ENCODE measurements at places on chromosomes 7 and 10.

DNA sequence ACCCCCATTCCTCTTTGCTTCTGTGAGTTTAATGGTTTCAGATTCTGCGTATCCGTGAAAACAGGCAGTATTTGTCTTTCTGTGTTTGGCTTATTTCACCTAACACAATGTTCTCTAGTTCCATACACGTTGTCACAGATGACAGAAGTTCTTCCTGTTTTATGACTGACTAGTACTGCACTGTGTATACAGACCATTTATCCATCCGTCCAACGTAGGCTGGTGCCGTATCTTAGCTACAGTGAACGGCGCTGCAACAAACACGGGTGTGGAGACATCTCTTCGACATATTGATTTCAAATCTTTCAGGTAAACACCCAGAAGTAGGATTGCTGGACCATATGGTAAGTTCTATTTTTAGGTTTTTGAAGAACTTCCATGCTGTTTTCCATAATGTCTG is 181.7 kb downstream of the PARD3 start:
- no peaks in the 10 kb centered on the region for H3K27me3 ChIP-seq
- H3K4me1 ChIP-seq, result no peaks in the 10 kb centered on the region
- H3K27ac ChIP-seq, result no peak overlapping the region
- H3K4me3 ChIP-seq, result no peak overlapping the region
- no peak for DNase-seq

GRCh38 chr10:93397020-93397419 is 85.1 kb downstream of the MYOF start:
- H3K27me3 ChIP-seq, result no peaks in the 10 kb centered on the region
- DNase-seq, result no peak
- H3K27ac ChIP-seq, result no peak overlapping the region

GRCh38 chr7:156582591-156583123 is 57.9 kb upstream of the RNF32 start:
- H3K27ac ChIP-seq, result no peak overlapping the region
- no peaks in the 10 kb centered on the region for H3K36me3 ChIP-seq
- H3K27me3 ChIP-seq, result no peaks in the 10 kb centered on the region

DNA sequence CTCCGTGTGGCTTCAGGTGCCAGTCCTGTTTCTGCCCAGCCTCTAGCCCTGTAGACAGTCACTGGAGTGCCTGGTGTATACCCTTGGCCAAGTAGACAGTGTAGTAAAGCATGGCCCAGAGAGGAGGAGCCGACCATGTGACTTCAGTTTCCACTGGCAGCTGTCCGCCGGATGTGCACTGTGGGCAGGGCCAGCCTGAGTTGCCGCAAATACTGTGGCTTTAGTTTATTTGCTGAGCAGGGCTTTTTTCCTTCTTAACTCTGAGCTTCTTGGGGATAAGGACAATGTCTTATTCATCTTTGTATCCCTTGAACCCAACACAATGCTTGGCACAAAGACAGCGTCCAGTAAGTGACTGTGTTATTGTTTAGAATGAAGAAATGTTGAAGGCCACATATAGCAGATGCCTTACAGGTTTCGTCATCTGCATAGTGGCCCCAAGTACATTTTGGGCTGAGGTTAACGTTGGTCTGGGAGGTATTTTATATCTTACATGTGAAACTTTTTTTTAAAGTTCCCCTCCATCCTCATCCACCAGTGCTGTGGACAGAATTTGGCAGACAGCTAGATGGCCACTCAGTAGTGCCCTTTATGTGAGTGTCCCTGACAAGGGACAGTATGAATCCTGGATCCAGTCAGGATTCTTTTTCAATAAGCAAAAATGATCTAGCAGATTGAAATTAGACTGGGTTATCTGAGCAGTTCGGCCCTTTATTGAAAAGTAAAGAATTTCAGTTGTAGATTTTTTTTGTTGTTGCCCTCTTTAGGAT is 40.6 kb downstream of the CYP17A1 start:
- DNase-seq, result peak; percentile 30
- H3K36me3 ChIP-seq, result peaks cover 31% of the 10 kb centered on the region
- H3K4me1 ChIP-seq, result peaks cover 28% of the 10 kb centered on the region
- H3K27me3 ChIP-seq, result no peaks in the 10 kb centered on the region

DNA sequence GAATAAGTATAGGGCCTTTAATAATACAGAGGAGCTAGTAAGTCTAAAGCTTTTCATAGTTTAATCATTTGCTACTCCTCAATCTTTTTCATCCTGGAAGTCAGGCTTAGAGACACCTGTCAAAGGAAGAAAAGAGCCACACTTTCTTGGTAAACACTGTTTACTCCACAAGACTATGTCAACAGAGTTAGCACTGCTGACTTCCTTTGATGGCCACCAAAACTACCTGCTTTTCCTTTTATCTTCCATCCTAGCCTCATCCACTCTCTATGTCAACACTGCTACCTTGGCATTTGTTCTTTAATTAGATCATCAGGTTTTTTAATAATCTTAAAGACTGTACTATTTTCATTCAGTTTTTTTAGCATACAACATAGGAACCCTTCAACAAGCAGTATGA is 106.2 kb downstream of the ELAPOR2 start:
- no peak overlapping the region for H3K4me3 ChIP-seq
- DNase-seq, result no peak
- no peaks in the 10 kb centered on the region for H3K27me3 ChIP-seq

DNA sequence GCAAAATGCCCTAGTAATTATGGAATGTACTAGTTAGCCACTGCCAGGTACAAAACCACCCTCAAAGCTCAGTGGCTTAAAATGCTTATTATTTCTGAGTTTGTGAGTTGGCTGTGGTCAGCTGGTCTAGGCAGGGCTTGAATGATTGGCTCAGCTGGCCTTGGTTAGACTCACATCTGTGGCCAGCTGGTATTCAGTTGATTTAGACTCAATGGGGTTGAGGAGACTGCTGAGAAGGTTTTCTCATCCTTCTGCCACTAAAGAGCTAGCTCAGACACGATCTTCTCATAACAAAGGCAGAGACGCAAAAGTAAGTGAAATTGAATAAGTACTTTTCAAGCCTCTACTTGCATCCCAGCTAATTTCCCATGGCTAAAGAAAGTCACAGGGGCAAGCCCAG is 57.1 kb upstream of the CYP2C18 start:
- no peaks in the 10 kb centered on the region for H3K36me3 ChIP-seq
- no peak overlapping the region for H3K4me3 ChIP-seq
- H3K4me1 ChIP-seq, result no peaks in the 10 kb centered on the region
- no peak for DNase-seq
- no peak overlapping the region for H3K27ac ChIP-seq
- H3K27me3 ChIP-seq, result no peaks in the 10 kb centered on the region

DNA sequence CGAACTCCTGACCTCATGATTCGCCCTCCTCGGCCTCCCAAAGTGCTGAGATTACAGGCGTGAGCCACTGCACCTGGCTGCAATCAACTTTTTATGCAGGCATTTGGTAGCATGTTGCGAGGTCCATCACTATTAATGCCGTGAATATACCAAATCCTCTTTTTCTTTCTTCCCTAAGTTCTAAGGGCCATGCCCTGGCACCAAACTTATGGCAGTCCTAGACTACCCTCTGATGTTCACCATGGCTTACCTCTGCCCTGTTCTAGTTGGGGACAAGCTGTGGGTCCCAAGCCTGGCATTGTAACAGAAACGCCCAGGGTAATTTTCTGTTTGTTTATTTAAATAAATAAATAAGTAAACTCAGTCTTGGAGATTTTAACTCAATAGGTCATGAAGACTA is 13.3 kb downstream of the PRSS2 start:
- peak overlapping the region; percentile 99 for H3K27ac ChIP-seq
- H3K4me3 ChIP-seq, result no peak overlapping the region
- peaks cover 17% of the 10 kb centered on the region for H3K4me1 ChIP-seq
- H3K27me3 ChIP-seq, result no peaks in the 10 kb centered on the region
- peaks cover 5% of the 10 kb centered on the region for H3K36me3 ChIP-seq
- no peak for DNase-seq

DNA sequence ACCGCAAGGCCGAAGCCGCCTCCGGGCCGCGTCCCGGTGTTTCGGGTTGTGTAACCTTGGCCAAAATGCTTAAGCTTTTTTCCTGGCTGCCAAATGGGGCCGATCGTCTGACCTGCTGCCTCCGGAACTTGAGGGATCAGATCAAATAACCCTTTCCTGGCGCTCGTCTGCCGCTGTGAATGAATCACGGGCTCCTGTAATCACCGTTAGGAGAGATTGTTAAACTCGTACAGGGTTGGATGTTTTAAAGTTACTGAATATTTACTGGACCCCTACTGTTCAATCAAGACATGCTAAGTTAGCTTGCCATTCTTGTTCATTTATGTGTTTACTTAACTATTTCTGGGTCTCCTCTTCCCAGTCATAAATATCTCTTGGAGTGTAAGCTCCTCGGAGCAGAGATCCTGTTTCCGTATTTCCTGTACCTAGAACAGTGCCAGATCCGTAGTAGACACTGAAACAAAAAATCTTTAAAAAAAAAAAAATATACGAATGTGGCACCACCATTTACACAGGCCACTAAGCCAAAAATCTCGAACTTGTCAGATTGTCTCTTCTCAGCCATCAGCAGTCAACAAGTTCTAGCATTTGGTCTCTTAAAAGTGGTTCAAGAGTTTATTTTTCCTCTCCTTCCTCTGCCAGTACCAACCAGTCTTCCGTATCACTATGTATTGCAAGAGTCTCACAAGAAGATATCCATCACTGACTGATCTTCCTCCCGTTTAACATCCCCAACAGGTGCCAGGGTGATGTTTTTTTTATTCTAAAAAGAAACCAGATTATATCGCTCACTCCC is 650 bp upstream of the TM9SF3 start:
- H3K4me3 ChIP-seq, result peak overlapping the region; percentile 57
- peak; percentile 80 for DNase-seq
- no peaks in the 10 kb centered on the region for H3K27me3 ChIP-seq
- H3K4me1 ChIP-seq, result peaks cover 56% of the 10 kb centered on the region
- no peaks in the 10 kb centered on the region for H3K36me3 ChIP-seq
- peak overlapping the region; percentile 99 for H3K27ac ChIP-seq

GRCh38 chr7:72435366-72435765 is 23.2 kb upstream of the CALN1 start:
- H3K27me3 ChIP-seq, result no peaks in the 10 kb centered on the region
- H3K27ac ChIP-seq, result no peak overlapping the region
- no peak overlapping the region for H3K4me3 ChIP-seq
- DNase-seq, result no peak

DNA sequence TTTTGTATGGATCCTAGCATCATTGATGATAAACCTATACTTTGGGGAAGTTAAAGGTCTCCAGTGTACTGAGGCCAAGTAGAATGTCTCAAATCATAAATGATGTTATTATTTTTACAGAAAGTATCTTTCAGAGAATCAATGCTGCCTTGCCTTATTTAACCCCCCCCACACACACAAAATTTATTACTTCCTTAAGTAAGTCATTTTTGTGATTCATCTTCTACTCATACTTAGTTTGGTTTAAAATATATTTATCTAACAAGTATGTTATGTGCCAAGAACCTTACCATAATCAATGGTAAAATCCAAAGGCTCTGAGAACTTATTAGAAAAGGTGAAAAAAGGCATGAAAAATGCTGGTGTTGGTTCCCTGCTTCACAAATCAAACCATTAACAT is 18.8 kb upstream of the CLDN12 start:
- no peak overlapping the region for H3K27ac ChIP-seq
- H3K4me1 ChIP-seq, result no peaks in the 10 kb centered on the region
- DNase-seq, result no peak
- H3K36me3 ChIP-seq, result peaks cover 29% of the 10 kb centered on the region

- no peaks in the 10 kb centered on the region for H3K36me3 ChIP-seq
- no peak for DNase-seq
Observed at GRCh38 chr7:82481499-82482097, 38.0 kb upstream of the CACNA2D1 start.

DNA sequence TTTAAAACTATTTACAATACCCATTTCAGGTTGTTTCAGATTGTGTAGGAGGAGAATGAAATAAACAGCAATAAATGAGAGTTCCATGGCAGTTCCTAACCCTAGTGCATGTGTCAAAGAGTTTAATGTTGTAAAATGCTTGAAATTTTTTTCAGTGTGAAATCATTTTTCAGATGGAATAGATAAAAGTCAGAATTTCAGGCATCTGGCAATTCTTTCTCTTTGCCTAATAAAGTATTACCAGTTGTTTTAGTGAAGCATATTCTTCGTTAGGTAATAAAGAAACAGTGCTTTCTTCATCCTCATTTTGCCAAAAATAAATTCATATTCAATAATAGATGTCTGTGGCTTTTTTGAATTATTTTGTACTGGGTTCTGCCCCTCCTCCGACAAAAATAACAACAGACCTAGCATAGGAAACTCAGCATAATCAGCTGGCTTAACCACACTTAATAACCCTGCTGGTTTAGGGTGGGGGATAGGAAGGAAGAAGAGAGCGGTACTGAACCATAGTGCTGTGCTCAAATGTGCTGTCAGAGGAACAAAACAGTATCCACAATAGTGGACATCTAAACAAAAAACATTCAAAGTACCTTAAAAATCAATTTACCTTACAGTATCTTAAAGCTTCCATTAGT is 39.1 kb downstream of the MINDY3 start:
- no peaks in the 10 kb centered on the region for H3K4me1 ChIP-seq
- no peak overlapping the region for H3K4me3 ChIP-seq
- no peak for DNase-seq
- no peak overlapping the region for H3K27ac ChIP-seq
- H3K27me3 ChIP-seq, result no peaks in the 10 kb centered on the region

DNA sequence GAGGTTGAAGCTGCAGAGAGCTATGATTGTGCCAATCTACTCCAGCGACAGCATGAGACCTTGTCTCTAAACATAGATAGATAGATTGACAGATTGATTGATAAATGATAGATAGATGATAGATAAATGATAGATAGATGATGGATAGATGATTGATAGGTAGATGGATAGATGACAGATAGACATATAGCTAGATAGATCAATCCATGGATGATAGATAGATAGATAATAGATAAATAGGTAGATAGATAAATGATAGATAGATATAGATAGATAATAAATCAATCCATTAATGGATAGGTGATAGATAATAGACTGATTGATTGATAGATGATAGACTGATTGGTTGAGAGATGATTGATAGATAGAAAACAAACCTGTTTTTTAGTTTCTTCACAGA is 349.6 kb downstream of the PAXIP1 start:
- DNase-seq, result no peak
- H3K27ac ChIP-seq, result no peak overlapping the region
- no peaks in the 10 kb centered on the region for H3K36me3 ChIP-seq

GRCh38 chr10:119341459-119342301 is 134.3 kb downstream of the GRK5 start:
- H3K4me3 ChIP-seq, result no peak overlapping the region
- no peaks in the 10 kb centered on the region for H3K4me1 ChIP-seq
- no peak for DNase-seq
- no peak overlapping the region for H3K27ac ChIP-seq
- no peaks in the 10 kb centered on the region for H3K36me3 ChIP-seq
- H3K27me3 ChIP-seq, result no peaks in the 10 kb centered on the region

DNA sequence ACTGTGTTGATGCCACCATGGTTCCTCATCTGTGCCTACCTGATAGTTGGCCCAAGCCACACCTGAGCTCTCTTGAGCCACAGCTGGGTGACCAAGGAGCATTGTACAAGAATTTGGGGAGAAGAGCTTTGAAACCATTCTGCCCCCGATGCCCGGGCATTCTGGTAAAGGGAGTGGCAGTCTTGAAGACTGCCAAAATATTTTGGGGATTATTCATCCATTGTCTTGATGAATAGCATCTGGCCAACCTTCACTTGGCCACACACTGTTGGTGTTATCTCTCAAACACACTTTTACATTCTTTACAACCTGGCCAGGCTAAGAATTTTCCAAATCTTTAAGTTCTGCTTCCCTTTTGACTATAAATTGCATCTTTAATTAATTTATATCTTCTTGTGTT is 113.1 kb upstream of the PCBD1 start:
- DNase-seq, result no peak
- no peak overlapping the region for H3K4me3 ChIP-seq
- no peaks in the 10 kb centered on the region for H3K4me1 ChIP-seq
- H3K27ac ChIP-seq, result no peak overlapping the region
- H3K36me3 ChIP-seq, result no peaks in the 10 kb centered on the region
